ENCODE measurements at places on chromosomes 7 and 10.

DNA sequence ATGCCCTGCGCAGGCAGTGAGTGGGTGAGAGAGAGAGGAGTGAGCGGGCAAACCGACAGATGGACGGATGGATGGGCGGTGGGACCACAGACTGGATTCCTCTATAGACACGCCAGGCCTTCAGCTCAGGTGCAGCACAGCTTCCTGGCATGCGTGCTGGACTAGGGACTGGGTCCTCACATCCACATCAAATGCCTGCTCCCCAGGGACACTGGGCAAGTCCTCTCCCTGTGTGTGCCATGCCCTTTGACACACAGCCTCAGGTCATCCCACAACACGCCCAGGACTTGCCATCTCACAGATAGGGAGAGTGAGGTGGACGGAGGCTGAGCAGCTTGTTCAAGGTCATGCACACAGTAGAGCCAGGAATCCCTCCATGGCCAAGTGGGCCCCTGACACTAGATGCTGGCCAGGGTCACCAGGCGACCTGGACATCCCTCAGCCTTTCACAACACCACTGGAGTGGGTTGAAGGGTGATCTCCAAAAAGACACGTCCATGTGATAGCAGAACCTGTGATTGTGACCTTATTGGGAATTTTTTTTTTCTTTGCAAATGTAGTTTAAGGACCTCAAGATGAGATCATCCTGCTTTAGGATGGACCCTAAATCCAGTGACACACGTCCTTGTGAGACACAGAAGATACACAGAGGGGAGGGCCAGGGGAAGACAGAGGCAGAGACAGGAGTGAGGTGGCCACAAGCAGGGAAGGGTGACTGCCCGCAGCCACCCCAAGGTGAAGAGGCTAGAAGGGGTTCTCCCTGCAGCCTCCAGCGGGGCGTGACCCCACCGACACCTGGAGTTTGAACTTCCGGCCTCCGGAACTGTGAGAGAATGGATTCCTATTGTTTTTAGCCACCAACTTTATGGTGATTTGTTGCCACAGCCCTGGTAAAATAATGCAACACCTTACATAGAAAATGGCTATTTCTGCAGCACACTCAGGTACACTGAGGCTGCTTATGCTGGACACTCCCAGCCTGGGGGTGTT lies 155.0 kb upstream of the CHST15 start:
- no peak for DNase-seq

GRCh38 chr10:133465950-133466474 lies 12.3 kb downstream of the SCART1 start:
- no peak for DNase-seq

DNA sequence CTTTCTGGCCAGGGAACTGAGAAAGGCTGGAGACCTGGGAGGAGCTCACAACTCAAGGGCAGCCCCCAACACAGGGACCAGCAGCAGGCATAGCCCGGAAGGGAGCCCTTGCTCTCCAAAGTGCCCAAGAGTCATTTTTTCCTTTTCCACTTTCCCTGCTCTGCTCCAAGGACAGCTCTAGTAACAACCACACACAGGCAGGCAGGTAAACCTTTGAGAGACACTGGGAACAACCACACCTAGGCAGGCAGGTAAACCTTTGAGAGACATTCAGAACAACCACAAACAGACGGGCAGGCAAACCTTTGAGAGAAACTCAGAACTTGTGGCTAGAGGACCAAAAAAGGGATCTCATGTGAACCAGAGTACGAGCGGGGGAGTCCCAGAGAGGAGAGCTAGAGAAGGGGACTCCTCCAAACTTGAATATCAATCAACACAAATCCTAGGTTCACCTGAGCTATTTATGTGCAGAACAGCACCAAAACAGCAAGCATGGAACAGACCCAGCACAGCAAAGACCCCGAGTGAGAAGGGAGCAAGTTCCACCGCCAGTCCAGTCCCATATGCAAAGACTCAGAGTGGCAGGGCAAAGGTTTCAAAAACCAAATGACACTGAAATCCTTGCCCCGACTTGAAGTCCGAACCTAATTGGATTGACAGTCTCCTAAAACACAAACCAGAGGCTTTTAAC lies 33.6 kb upstream of the GUSB start:
- no peak for DNase-seq

DNA sequence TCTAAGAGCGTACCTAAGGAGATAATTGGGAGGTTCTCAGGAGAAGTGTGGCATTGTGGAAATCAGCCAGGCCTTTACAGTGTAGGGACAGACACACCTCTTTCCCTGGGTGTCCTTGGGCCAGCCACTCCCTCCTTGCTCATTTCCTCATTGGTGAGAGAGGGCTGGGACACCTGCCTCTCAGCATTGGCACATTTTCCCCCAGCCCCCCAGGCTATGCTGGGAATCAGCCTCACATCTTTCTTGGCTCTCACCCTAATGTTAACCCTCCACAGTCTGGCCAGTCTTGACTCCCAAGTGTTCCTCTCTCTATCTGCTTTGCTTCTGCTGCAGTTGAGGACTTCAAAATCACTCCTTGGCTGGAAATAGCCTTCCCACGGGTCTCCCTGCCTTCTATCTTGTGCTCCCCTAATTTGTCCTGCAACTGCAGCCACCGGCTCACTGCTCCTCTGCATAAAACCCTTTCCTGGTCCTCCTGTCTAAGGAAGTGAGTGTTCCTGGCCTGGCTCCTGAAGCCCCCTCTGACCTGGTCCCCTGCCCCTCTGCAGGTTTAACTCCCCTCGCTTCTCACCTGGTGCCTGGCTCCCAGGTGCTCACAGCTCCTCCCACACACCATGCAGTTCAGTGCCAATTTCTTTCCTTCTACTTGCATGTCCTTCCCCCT lies 15.8 kb downstream of the TBXAS1 start:
- DNase-seq = no peak

DNA sequence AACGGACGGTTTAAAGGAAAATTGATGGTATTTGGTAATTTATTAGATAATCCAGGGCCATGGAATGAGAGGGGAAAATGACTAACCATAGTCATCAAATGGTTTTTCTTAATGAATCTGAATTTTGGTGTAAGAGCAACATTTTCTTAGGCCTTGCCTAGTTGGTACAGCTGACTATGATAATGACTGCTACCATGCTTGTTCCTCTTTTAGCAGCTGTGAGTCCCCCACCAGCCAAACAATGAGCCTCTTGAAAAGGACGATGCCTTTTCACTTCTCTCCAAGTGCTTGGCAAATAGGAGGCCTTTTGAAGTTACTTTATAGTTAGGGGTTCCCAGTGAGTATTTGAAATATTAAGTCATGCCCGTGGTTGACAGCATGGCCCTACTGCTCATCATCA lies 53.0 kb downstream of the TRUB1 start:
- DNase-seq = no peak

DNA sequence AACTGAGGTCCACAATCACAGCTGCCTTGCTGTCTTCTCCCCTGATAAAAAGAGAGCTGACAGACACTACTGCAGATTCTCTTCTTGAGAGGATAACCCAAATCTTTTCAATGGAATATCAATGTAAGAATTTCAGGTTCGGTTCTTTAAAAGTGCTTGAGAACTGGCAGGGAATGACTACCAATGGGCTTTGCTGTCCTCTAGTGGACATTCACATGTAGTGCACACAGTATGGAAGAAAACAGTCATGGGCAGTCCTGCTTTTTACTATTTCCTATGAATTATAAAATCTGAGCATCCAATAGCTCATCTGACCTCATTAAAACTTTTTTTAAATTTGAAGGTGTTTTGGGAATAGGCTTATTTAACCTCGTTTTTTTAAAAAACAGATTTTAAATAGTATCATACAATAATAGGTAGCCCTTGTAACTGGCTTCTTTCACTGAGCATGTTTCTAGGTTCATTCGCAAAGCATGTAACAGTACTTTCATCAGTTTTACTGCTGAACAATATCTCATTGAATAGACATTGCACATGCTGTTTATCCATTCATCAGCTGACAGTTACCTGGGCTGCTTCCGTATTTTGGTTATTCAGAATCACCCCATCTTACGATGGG lies 18.3 kb downstream of the FZD9 start:
- no peak for DNase-seq

DNA sequence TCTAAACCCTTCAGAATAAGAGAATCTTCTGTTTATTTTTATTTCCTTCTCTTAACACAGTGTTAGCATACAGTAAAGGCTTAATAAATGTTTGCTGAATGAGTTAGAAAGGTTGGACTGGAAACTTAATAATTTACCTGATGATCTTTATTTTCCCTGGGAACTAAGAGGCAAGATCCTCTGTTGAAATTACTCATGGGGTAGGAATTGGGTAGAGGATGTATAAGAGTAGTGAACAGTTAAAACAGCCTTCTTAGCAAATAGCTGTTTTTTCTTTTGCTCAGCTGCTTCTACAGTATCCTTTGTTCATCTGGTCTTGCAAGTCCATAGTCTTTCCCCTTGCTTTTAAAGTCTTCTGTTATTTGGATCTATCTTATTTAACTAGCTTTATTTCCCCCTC lies 80.0 kb downstream of the AKAP9 start:
- no peak for DNase-seq

DNA sequence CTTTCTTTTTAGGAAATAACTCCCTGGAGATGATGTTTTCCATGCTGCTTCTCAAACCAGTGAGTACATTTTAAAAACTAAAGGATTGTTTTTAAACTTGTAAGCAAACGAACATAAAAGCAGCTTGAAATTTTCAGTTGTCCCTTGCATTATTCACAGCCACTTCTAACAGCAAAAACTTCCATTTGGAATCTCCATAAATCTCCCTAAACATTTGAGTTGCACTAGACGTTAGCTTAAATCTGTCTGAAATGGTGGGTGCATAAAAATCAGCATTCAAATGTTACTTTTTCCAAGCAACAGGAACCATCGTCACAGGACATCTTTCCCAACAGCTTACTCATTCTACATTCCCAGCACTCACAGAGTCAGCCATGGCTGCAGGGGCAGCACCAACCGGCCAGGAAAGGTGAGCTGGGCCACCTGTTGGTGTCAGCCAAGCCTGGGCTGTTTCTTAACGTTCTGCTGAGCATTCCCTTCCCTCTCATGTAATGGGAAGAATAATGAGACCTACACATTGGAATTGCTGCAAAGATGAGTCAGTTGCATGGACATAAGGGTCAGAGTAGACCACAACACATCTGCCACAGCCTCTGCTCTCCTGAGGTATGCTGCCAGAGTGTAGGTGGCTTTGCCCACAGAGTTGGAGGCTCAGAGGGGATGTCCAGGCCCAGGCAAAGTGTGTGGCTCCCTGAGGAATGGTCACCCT lies 163.2 kb downstream of the TNS3 start:
- no peak for DNase-seq

- DNase-seq = no peak
Observed at GRCh38 chr10:98302741-98303365, 34.9 kb upstream of the LOXL4 start.

- no peak for DNase-seq
Observed at GRCh38 chr10:132817701-132818211, 31.8 kb upstream of the NKX6-2 start.

DNA sequence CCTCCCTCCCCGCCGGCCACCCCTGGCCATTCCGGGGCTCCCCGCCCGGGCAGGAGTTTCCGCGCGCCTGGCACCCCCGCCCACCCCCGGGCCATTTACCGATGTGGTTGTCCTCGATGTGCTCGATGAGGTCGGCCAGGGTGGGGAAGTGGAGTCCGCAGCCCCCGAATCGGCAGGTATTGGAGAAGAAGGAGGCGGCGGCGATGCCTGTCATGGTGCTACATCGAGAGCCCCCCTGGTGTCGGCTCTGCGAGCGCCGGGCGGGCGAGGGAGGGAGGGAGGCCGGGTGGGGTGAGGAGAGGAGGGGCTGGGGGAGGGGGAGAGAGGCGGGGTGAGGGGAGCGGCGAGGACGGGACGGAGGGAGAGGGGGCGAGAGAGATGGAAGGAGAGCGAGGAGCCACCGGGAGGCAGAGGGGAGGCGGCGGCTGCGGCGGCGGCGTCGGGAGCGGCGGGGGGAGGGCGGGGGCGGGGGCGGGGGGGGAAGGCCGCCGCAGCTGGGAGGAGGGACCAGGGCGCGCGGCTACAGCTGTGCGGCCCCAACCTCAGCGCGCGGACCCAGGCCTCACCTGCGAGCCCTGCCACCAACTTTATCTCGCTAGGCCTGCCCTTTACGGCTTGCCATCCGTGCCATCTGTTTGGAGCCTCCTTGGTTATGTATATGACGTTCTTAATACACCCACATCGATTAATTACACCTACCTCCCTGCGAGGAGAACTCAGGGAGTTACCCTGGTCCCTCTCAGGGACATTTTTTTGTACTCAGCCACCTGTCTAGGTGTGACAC lies at the start of gene JAZF1:
JAZF1 (minus strand) TSS at position 432 of the 784 bp plus-strand sequence.
- no peak for DNase-seq

- no peak for DNase-seq
Observed at GRCh38 chr7:28986765-28987110, 28.6 kb upstream of the TRIL start.

GRCh38 chr7:157874870-157875229 lies 538.0 kb downstream of the DNAJB6 start:
- DNase-seq = no peak

DNA sequence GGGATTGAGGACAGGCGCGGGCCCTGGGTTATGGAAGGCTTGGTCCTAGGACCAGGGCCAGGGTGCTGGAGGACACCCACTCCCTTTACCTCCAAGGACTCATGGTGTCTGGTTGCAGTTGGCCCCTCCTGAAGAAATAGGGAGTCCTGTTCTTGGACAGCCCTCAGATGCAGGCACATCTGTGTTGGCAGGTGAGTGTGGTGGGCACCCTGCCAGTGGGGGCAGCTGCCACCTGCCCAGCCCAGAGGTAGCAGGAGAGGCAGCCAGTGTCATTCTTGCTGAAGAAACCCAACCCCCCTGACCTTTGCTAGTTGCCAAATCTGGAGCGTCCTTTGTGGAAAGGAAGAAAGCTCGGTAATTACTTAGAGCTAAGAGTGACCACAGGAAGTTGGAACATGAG lies 8.3 kb downstream of the GALNT17 start:
- DNase-seq = no peak

GRCh38 chr7:19144661-19145433 lies at the start of gene FERD3L:
TSS of gene FERD3L (minus strand) at chr7:19145421. CDS start at chr7:19145362, 59 bp downstream.
- no peak for DNase-seq

DNA sequence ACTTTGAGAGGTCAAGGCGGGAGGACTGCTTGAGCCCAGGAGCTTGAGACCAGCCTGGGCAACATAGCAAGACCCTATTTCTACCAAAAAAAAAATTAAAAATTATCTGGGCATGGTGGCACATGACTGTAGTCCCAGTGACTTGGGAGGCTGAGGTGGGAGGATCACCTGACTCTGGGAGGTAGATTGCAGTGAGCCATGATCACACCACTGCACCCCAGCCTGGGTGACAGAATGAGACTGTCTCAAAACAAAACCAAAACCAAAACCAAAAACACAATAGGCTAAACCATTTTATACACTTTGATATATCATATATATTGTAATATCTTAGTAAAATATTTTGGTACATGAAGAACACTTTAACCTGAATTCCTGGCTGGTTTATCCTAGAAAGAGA lies 101.6 kb downstream of the RAPGEF5 start:
- DNase-seq = no peak

Data from GOT3 (cell line).